Stimulated activated effector memory CD8-positive, alpha-beta T cell treated with anti-CD3 and anti-CD28 coated beads, Interleukin-12 subunit alpha, Interleukin-12 subunit beta, amount 100 ng/mL, for 72 hours (primary cell): ENCODE measurements at places on chromosomes 3 and 15.
A peak's percentile ranks its signal among the peaks of the same experiment; 100 is the strongest.

- DNase-seq, result peak; percentile 70
Observed at GRCh38 chr15:80234883-80235282, 17.1 kb downstream of the CTXND1 start.

- DNase-seq, result no peak
Observed at GRCh38 chr15:100242989-100243388, 98.8 kb downstream of the ADAMTS17 start.

GRCh38 chr3:59733041-59733809 lies 683.4 kb upstream of the CFAP20DC start:
- no peak for DNase-seq

DNA sequence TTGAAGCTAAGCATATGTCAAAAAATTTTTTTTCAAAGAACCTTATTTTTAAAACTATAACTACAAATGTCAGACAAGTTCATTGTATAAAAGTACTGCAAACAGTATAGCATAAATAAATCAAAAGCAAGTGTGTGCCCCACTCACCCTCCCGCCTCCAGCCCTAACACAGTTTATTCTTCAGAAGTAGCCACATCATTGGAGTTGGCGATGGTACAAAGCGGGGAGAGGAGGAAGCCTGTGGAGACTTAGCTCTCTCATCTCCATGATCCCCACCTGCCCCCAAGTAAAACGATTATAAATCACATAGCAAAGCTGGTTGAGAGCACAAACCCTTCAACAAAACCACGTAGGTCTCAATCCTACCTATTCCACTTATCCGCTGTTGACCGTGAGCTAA lies 33.6 kb downstream of the FOXP1 start:
- peak; percentile 23 for DNase-seq

DNA sequence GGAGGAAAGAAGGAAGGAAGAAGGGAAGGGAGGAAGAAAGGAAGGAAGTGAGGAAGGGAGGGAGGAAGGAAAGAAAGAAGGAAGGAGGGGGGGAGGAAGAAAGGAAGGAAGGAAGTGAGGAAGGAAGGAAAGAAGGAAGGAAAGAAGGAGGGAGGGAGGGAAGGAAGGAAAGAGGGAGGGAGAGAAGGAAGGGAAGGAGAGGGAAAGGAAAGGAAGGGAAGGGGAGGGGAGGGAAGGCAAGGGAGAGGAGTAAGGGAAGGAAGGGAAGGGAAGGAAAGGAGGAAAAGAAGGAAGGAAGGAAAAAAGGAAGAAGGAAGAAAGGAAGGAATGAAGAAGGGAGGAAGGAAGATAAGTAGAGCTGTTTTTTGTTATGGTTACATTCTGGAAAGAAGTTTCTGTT lies 141.2 kb downstream of the LRRC3B start:
- no peak for DNase-seq

DNA sequence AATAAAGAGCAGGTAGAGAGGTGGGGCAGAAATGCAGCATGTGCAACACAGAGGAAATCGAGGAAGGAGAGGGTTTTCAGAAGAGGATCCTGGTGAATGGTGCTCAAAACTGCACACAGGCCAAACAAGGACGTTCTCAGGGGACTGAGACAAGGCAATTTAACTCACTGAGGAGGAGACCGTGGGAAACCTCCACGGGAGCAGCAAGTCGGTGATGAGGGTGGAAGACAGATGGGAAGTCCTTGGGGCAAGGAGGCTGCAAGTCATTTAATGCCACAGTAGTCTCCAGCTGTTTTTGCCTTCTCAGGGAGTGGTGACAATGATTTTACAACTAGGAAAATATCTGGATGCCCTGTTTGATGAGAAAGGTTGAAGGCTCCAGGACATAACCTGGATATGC lies 11.5 kb upstream of the PDIA5 start:
- DNase-seq, result no peak

DNA sequence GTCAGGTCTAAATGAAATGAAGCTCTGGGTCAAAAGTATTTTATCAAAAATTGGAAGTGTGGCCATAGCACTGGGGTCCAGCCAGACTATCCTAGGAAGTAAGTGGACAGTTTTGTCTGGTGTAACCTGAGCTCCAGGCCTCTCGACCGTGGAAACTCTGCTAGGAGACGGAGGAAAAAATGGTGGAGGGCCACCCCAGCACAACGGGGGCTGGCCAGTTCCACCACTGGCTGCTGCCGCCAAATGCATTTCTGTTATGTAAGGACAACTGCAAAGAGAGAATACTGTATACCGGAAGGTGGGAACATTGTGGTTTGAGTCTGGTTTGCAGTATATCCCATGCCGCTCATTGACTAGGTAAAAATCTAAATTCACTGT lies 235.7 kb downstream of the GREM1 start:
- DNase-seq, result no peak

DNA sequence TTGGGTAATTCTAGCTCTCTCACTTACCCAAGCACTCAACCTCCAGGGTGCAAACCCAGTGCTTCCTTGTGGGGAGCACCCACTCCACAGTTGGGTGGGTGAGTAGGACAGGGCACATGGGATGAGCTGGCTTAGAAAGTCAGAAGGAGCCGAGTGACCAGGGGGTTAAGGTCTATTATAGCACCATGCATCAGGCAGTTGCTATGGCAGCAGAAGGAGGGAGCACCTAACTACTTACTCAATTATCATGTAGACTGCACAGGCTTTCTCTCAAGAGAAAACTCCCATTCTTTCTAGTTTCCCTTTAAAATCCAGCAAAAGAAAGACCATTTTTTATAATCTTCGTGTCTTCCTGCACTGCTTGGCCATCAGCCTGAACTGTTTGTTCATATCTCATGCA lies 163.0 kb downstream of the OCA2 start:
- no peak for DNase-seq

DNA sequence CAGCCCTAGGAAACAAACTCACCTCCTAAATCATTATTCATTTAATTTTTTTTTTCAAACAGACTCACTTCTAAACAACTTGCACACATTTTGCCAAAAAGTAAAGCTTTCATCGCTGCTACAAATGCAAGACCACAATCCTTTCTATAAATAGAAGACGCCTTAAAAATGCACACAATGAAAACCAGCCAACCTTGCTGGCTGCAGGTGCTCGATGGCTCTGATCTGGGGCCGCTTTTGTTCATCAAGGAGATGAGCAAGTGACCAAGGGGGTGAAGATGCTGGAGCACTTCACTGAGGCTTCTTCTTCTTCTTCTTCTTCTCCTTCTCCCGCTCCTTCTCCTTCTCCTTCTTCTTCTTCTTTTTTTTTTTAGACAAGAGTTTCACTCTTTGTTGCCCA lies 12.7 kb upstream of the SLC6A6 start:
- no peak for DNase-seq

DNA sequence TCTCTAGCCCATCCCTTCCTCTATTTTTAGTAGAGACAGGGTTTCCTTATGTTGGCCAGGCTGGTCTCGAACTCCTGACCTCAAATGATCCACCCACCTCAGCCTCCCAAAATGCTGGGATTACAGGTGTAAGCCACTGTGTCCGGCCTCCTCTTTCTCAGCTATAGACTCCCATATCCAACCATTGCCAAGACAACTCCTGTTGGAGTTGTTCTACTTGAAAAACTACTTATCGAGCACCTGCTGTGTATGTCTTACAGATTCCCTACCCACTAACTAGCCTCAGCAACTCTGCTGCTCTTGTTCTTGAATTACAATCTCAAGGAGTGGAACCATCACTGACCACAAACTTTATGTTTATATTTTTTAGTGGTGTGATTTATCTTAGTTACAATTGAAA lies 186.6 kb downstream of the SLC9A9 start:
- no peak for DNase-seq

GRCh38 chr3:39106281-39106811 lies 1.1 kb downstream of the GORASP1 start:
- DNase-seq, result no peak

DNA sequence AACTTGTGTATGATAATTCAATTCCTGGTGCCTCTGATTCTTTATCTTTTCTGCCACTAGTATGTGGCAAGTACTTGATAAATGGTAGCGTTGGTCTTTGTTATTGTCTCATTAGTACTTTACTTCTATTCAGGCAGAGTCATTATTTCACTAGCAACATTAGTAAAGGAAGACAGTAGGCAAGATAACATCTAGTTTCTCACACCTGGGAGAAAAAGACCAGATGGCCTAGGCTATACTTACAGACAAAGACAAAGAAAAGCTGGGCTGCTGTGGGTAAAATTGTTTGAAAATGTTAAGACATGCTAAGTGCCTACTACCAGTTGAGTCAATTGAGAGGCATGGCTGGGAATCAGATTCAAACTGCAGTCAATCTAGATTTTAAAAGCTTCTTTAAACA lies 198.7 kb upstream of the CMC1 start:
- no peak for DNase-seq

DNA sequence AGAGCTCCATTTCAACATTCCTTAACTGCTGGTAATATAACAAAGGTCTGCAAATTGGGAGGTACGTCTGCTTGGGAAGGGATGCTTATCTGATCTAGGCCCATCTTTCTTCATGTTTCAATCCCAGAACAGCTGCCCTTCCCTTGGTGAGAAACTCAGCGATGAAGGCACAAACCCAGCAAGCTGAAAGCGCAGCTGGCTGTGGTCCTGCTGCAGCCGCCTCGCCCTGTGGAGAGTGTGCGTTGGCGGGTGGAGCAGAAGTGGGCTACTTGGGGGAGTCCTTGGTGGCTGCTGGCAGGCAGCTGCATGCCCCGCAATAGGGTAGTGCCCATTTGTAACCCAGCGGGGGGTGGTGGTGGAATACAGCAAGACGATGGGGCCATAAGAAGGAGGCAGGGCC lies 160.6 kb upstream of the WNT5A start:
- no peak for DNase-seq

- DNase-seq, result no peak
Observed at GRCh38 chr3:44513513-44513912, 36.0 kb upstream of the ZNF445 start.

GRCh38 chr3:58868097-58868779 lies 181.6 kb downstream of the CFAP20DC start:
- no peak for DNase-seq

- no peak for DNase-seq
Observed at GRCh38 chr3:129352045-129352444, 73.4 kb downstream of the HMCES start.

DNA sequence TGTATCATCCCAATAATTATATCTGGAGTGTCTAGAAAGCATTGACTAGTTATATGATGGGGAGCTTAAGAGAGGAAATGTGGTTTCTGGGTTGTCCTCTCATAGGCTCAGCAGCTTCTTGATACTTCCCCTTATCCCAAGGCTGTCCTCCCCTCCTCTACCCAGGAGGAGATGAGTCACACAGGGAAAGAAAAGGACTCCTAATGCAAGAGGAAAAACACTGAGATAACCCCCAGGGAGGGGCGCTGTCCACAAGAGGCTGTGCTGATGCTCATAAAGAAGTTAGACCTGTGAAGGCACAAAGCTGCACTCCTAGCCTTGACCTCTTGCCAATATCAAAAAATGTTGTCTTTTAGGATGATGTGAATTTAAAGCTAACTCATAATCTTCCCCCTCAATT lies 28.8 kb upstream of the GYG1 start:
- no peak for DNase-seq

- DNase-seq, result no peak
Observed at GRCh38 chr3:52561028-52561747, 24.8 kb downstream of the UQCC5 start.

DNA sequence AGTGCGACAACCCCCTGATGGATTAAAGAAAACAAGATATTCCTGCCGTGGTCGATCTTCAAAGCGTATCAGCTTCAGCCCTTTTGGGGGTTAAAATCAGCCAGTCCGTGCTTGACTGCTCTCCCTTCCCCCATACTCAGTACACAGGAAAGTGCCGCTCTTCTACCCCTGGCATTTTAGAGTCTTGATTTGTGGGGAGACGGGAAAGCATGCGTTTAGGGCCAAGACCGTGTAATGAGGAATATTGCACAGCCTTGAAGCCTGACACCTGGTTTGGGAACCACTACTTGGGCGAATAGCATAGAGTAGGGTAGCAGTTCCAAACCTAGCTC lies 540 bp upstream of the EDC3 start:
- DNase-seq, result no peak

- DNase-seq, result no peak
Observed at GRCh38 chr3:179630753-179631451, 21.9 kb upstream of the USP13 start.

DNA sequence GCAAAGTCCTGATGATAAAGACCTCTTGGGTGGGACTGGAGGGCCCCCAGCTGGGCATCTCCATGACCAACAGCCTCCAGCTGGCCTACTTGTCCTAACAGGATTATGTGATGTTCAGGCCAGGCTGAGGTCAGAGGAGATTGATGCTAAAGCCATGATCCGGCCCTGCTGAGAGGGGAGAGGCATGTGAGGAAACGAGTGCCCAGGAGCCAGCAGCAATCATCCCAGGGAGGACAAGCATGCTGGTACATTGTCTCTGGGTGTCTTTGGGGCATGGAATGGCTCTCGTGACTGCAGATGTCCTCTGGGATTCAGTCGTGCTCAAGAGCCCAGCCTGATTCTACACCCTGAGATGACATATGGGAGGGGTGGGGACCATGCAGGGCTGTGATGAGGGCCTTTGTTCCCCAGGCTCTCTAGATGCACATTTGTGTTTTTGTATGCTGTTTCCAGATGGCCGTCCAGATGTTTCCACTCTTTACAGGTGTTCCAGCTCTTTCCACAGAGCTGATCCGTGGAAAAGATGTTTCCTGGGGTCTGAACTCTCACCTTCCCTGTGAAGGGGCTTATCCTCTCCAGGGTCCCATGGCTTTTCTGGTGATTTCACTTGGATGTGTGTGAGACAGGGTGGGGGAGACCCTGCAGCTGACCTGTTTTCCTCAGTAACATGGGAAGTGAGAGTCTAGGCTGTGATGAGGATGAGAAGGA lies 20.2 kb downstream of the SLC24A1 start:
- no peak for DNase-seq

GRCh38 chr3:157249606-157250005 lies 89.7 kb upstream of the CCNL1 start:
- no peak for DNase-seq

DNA sequence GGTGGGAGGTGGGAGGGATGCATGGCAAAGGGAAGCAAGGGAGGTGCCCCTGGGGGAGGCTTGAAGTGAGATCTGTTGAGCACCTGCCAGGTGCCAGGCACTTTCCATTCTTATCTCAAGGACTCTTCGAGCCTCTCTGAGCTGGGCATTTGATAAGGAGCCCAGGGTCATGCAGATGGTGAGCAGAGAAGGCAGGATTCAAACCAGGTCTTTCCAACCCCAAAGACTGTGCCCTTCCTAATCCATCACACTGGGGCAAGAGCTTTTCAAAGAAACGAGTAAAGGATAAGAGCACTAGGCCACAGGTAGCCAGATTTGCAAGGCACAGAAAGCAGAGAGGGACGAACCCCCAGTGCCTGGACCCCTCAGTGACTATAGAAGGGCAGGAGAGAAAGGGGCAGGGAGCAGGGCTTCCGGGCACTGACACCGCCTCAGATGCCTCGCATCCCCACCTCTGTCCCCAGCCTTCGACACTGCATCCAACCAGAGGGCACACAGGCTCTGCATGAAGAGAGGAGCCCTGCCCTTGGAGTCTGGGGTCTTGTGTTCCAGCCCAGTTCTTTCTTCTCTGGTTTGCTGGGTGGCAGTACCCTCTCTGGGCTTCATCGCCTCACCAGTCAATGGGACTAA lies 21.0 kb downstream of the IGDCC4 start:
- no peak for DNase-seq

GRCh38 chr15:80514071-80514780 lies 110.0 kb downstream of the ARNT2 start:
- DNase-seq, result no peak

GRCh38 chr3:179958759-179959158 lies 78.0 kb downstream of the PEX5L start:
- DNase-seq, result no peak
